ENCODE measurements at places on chromosomes 2 and 18.

DNA sequence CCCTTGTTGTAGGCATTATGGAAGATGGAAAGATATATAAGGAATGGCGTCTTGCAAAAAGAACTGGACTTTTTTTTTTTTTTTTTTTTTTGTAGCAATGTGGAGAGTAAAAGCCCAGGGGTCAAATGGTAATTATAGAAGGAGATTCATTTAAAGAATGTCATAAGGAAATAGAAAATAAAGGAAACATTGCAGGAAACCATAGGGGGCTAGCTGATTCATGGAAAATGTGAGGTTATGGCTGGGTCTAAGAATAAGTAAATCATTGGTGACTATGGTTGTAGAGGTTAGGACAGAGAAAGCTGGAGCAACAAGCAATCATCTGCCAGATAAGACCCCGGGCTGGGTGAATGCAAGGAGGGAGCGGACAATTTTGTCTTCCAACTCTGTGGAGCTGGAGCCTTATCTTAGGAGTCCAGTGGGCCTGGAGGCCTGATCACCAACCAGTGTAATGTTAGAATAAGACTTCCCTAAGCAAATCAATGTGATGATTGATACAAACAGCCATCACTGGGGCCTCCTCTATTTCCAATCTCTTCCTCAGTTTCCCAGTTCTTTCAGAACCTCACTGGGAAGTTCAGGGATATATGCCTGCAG, 201.2 kb upstream of the TNP1 start:
- DNase-seq, result no peak

DNA sequence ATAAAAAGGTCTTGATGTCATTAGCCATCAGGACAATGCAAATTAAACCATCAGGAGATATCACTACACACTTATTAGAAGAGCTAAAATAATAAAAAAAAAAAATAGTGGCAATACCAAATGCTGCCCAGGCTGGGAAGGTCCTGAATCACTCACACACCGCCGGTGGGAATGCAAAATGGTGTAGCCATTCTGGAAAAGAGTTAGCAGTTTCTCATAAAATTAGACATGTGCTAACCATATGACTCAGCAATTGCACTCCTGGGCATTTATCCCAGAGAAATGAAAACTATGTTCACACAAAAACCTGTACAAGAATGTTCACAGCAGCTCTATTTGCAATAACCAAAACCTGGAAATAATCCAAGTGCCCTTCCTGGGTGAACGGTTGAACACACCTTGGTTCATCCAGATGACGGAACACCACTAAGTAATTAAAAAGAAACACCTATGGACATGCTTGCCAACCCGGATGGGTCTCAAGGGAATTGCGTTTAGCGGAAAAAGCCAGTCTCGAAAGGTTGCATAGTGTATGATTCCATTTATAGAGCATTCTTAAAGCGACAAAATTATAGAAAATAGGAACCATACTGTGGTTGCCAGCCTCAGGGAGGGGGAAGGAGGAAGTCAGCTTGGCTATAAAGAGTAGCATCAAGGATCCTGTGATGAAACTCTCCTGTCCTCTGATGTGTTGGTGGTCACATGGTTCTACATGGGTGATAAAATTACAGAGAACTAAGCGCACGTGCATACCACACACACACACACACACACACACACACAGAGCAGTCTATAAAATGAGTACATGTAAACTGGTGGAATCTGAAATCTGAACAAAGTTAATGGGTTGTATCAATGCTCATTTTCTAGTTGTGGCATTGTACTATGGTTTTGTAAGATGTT, 4.6 kb downstream of the MBP start:
- peak; percentile 83 for DNase-seq

DNA sequence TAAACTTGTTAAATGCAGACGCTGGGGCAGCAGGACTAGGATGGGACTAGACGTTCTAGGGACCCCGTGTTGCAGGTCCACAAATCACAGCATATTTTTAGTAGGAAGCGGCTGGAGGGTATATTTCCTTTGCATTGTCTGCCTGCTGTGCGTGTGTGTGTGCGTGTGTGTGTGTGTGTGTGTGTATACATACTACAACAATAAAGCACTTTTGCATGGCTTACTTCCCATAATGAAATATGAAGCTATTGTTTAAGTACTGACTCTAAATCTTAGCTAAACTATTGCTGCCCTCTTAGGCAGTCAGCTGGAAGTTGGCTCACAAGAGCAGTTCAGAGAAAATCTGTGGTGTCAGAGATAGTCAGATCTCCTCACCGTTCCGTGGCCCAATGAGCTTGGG, 133.4 kb downstream of the CABLES1 start:
- DNase-seq, result no peak

DNA sequence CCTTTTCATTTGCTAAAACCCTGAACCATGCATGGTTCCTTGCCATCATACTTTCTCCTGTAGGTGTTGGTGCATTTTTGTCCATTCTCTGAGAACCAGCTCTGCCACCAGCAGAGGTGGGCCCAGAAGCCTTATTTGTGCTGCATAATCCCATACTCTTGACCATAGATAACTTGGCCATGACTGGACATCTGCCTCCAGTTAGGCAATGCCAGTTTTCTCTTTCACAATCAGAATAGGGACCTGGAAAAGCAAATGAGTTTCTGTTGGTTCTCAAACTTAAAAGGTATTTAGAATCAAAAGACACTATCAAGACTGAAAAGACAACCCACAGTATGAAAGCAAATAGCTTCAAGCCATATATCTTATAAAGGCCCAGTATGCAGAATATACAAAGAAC, 167.3 kb downstream of the MAIP1 start:
- no peak for DNase-seq

DNA sequence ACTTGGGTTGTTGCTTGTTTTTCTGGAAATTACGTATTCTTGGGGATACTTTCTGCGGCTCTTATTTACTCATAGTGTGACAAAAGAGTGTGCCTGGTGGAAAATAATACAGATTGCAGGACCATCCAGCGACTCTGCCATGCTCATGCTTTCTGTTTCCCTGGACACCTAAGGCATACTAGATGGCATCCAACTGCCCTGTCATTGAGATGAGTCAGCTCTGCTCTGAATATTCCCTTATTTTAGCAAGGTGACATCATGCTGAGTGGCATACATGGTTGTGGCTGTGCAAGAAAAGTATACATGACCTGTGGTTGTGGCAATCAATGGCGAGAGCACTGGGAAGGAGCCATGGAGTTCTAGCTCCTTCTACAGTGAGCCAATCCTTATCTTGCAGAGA, 471.0 kb downstream of the TMEM182 start:
- no peak for DNase-seq
